ENCODE measurements at places on chromosomes 7 and 10.

DNA sequence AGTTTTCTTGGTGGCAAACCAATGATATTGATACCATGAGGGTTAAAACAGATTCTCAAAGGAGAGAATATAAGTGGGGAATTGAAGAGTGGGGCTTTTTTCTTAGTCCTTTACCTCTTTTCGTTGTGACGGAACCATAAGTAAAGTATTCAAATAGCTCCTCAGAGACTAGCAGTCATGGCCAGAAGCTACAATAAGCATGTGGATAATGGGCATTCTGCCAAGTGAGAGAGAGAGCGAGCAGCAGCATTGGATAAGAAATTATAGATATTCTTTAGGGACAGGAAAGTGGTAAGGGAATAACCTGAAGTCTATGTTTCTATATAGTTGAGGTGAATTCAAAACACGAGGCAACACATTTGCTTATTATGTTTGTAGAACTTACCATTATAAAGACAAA lies 235.1 kb downstream of the SEMA3E start:
- DNase-seq: no peak

DNA sequence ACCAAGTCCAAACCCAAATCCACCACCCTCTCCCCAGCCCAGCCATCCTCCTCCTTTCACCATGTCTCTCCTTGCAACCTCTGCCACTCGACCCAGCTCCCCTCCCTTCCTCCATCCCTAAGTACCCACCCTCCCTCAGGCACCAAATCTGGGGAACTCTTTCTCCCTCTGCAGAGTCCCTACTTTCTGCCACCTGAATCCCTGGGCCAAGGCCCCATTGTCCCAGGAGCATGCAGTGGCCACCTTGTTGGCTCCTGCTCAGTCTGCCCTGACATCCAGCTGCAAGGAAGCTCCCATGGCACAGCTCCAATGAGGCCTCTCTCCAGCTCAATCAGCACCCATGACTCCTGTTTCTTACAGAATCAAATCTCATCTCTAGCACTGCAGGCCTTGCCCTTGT lies 5.5 kb upstream of the UNC5B start:
- DNase-seq: no peak

DNA sequence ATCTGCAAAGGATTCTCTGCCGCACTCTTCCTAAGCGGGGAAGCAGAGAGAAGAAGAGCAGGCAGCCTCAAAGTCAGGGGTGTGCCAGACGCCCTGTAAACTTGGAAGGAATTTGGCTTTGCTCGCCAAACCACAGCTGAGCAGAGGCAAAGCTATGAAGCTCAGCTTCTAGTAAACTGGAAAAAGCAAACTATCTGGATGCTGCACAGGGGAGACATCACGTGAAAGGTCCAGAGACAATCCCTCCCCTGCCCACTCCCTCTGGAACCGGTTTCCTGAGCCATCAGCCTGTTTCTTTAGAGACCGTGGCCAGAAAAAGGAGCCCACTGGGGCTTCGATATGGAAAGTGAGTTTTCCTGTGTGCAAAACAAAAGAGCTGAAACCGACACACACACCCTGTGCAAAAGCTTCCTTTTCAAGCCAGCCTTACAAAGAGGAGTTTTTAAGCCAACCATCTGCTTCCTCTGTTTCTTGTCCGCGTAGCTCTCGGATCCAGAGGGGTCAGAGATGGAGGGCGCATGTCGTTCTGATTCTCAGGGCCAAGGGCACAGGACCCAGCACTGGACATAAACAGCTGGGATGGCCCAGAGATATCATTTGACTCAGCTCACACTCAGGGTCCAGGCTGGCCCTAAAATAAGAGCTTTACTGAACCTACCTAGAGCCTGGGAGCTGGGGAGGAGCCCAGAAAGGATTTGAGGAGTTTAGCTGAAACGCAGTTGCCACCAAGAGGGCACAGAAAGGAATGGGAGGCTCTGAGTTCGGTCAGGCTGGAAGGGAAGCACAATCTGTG lies 58.2 kb upstream of the DNAAF5 start:
- DNase-seq: no peak

- DNase-seq: no peak
These were observed 241.8 kb downstream of the TEX36 start for GRCh38 chr10:125441151-125441550.

GRCh38 chr10:88933564-88933963 lies 19.0 kb downstream of the ACTA2 start:
- no peak for DNase-seq

DNA sequence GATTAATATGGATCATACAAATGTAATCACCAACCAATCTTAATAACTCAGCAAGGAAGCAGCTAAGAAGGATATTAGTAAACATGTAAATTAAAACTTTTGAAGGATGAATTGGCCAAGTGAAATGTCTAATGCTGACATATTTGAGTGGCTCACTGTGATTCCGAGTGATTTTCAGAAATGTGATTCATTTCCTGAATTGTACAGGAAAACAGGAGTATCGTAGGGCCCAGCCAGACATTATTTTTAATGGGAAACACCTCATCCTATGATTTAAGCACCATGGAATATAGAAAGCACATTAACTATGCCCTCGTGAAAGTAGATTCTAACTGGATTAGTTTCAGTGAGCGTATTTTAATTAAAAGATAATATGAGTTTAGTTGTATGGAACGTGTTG lies 82.3 kb downstream of the LHFPL3 start:
- DNase-seq: no peak

DNA sequence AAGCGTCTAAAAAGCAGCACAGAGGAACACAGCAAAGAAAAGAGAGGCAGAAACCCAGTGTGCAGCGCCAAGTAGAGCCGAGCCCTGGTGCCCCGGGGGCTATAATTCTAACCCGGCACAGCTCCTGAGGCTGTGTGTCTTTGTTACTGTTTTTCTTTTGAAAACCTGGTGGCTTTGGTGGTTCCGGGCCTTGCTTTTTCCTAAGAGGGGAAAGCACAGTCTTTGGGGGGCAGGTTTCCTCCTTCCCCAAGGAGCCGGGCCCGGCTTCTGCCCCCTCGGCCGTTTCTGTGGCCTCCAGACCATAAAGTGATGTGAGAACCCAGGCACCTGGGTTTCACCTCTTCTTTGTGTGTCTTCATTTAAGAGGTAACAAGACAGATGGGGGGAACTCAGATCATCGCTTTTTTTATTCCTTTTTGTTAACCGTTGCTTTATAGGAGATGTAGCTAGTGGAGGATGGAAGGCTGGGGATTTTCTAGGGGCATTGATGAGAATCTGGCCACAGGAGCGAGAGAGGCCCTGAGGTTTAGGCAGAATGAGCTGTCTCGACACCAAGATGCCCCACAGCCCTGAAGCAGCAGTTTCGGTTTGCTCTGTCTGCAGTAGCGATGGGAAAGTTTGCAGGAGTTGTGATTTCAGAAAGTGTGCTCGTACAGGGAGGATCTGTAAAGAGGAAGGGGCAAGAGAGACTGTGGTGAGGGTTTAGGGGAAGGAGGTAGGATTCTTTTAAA lies 367.8 kb upstream of the GALNT17 start:
- peak; percentile 97 for DNase-seq

DNA sequence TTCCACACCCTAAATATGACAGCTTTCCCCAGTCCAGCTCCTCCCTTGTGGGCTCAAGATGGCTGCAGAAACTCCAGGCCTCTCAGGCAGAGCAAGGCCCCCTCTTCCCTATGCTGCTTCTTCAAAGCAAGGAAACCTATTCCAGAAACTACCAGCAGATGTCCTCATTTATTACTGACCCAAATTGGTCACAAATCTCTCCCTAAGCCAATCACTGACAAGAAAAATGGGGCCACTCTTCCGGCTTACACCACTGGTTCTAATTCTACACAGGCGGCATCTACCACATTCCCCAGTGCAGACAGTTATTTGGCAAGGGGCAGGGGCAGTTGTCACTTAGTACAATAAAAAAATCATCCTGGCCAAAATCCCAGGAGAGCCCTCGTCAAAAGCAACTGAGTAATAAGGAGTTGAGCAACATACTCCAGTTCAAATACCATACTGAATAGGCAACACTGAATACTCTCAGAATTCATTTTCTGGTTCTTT lies 150.4 kb downstream of the SFMBT2 start:
- peak; percentile 81 for DNase-seq

DNA sequence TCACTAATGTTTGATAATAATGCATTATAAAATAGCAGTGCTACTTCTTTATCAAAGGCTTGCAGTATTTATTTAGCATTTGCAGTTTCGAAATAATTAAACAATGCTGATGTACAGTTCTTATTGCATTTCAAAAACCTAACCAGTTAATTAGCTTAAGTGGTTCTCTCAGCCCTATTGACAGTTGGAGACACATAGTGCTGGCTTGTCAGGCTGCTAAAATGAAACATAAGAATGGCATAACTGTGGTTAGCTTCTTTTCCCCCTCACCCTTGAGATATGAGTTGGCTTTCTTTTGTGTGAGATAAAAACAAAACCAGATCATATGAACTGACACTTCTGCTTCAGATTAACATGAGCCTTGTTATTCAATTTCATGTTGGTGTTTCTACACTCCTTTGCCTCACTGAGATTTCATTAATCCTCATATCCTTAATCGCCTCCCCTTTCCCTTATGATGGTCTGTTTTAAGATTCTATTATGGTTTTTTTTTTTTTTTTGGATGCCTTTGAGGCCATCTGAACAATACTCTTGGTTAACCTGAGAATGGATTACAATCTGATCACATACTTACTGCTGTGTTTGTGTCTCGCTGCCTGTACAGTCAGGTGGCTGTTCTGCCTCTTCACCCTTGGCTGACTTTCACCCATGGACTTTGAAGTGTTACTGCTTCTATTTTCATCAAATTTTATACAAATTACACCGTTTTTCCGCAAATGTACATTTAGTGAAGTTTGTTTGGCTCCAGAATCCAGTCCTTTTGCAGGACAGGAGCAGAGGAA lies 108.0 kb downstream of the SDK1 start:
- DNase-seq: peak; percentile 9

- peak; percentile 85 for DNase-seq
These were observed 327.1 kb downstream of the PRPF18 start for GRCh38 chr10:13913897-13914296.

GRCh38 chr7:132584796-132585494 lies 8.7 kb upstream of the PLXNA4 start:
- DNase-seq: no peak

GRCh38 chr7:138460176-138460648 lies at the start of gene TRIM24:
TSS of gene TRIM24 (plus strand) at chr7:138460259. CDS start at chr7:138460549, 290 bp downstream.
- no peak for DNase-seq

GRCh38 chr7:44196450-44196872 lies 4.3 kb upstream of the YKT6 start:
- peak; percentile 50 for DNase-seq

DNA sequence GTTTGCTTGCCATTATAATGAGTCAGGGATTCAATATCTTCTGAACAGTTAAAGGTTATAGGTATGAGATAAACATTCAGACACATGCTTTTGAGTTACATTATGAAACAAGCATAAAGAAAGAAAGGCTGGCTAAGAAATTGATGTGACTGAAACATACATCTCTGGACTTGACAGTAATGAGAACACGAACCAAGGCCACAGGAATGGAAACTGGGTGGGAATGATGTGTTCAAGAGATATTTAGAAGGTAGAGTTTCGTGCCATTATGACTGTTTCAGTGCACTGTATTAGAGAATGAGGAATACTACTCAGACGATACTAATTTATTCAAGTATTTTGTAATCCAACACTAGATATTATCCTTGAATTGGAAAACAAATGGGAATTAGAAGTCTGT lies 332.1 kb upstream of the MAGI2 start:
- DNase-seq: no peak

DNA sequence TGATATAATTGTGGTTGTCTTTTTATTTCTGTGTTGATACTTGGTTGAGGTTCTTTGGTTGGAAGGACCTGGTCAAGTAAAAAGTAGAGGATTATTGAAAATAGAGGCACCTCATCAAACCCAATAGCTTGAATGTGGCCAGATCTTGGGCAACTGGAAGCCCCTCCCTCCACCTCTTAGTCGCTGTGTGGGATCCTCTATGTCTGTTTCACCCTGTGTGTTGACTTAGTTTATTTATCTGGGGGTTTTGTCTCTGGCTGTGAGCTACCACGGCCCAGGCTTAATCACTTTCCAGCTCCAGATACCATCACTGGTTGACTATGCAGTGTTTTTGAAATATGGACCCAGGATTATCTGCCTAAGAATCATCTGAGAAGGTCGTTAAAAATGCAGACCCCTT lies 58.3 kb downstream of the AP3M1 start:
- no peak for DNase-seq

- no peak for DNase-seq
These were observed 15.4 kb downstream of the CFAP46 start for GRCh38 chr10:132926777-132927650.

DNA sequence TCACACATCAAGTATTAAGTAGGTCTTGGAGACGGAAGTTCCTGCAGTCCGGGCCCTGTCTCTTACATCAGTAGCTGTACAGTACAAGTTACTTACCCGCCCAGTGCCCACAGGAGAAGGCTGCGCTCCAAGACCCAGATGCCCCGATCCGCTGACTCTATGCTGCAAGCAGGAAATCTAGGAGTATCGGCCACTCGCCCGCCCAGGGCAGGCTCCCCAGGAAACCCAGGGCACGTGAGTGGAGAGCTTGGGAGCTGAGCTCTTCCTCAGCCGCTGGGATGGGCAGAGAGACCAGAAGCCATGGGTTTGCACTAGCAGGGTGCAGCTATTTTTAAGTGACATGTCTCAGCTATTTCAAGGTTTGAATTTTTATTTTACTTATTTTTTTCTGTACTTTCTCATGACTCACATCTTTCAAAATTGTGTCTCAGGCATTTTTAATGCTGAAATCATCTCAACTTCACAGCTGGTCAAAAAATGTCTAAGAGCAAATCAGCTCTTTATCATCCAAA lies 1.9 kb upstream of the GPER1 start:
- no peak for DNase-seq

GRCh38 chr10:131187926-131188325 lies 123.6 kb downstream of the TCERG1L start:
- no peak for DNase-seq

GRCh38 chr7:18167815-18168214 lies 140.2 kb upstream of the PRPS1L1 start:
- no peak for DNase-seq

DNA sequence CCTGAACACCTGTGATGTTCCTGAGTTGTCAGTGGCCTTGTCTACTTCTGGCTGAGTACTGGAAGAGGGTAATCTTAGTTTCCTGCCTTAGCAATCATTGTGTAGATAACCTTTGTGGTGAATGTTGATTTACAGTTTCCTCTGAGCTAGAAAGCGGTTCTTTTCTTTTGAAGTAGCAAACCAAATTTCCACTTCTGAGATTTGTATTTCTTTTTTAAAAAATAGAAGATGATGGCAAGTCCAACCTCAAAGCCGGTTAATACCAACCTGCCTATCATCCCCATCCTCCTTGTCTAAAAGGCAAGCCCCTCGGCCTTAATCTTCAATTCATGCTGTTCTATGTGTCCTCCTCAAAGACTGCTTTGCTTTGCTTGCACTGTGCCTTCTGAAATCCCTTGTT lies 12.5 kb upstream of the PALS2 start:
- no peak for DNase-seq

- no peak for DNase-seq
These were observed 199.0 kb downstream of the GPR37 start for GRCh38 chr7:124566583-124566982.

- no peak for DNase-seq
These were observed 40.9 kb upstream of the FOXK1 start for GRCh38 chr7:4641091-4641666.

- peak; percentile 35 for DNase-seq
These were observed 70.4 kb upstream of the ATRNL1 start for GRCh38 chr10:115022733-115023132.

All from GM12865 (cell line).